ENCODE measurements at places on chromosomes 13 and 19.

DNA sequence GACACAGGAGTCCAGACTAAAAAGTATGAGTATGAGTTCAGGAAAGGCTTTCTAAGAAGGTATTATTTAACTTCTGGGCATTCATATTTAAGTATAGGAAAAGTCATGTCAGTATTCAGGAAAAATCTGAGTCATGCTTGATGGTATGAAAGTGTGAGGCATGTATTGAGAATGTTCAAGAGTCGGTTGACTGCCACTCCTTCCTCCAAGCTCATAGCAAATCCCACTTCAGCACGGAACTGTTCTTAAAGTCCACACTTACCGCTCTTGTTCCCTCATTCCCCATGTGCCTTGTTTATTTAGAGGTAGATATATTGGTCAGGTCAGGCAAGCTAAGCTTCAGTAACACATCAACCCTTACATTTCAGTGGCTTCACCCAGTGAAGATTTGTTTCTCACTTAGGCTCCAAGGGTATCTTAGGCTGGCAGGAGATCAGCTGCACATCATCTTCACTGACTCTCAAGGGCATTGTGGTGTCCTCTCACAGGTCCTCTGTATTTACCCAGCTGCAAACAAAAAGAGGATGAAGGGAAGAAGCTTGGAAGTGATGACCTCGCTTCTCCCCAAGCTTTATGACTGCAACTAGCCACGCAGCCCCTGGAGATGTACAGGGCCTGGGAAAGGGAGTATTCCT is 1189.2 kb downstream of the EFNB2 start:
- no peak for DNase-seq

GRCh38 chr19:34989298-34989697 is 10.8 kb upstream of the GRAMD1A start:
- DNase-seq = no peak

DNA sequence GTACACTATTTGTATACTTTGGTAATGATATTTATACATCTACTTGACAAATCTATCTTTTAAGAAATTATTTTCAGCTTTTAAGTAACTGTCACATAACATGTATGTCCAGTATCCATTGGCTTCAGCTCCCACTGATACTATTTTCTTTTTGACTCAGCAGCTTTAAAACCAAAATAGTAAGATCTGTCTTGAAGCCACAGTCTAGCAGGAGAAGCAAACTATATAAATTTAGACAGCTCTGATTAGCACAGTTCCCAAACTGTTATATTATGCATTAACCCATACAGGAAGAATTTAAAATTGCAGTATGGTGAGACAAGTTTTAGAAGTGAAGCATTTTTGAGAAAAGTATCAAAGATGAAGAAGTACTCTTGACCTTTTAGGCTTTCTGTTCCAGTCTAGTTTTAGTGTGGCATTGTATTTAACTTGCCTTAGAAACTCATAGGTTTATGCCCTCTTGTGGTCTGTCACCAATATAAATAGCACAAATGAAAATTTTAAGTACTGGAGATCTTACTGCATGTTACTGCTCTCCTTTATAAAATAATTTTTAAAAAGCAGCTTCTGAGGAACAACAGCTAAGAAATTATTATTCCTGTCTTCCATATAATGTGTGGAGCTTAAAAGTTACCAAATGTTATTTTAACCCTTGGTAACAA is 24.7 kb downstream of the URI1 start:
- no peak for DNase-seq

GRCh38 chr13:110129076-110129475 is 177.9 kb downstream of the COL4A1 start:
- DNase-seq = no peak

- no peak for DNase-seq
Observed at GRCh38 chr13:84653915-84654534, 771.8 kb upstream of the SLITRK1 start.

DNA sequence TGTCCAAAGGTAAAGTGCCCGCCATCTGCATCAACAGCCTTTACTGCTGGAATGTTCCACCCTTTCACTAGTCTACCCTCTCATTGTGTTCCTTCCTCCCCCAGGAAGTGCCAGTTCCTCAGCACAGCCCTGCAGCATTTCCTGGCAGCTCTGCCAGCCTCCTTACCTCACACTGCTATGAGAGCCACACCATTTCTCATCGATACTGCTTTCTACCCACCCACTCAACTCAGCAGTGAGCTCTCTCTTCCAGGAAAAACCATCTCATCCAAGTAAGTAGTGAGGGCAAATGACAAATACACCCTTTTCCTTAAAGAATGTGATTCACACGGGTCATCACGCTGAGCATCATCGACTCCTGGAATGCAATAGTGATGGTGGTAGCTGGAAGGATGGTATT is 19.8 kb downstream of the UQCRFS1 start:
- no peak for DNase-seq

- DNase-seq = no peak
Observed at GRCh38 chr13:51361106-51361505, 21.6 kb downstream of the SERPINE3 start.

- no peak for DNase-seq
Observed at GRCh38 chr19:11091703-11092153, 2.5 kb downstream of the LDLR start.

DNA sequence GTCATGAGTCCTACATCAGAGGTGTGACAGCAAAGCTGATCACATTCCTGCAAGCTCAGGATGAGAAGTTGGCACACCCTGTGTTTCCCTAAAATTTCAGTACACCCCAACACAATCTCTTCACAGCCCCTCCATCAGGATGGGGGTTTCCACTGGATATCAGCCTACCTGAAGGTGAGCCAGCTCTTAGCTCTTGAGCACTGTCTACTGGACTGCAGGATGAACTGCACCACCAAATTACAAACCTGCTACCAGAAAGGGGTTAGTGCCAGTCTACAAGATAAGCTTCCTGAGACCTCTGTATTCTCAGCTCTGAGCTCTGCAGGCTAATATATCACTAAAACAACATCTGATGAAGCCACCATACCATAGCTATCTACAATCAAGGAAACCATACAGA is 1616.2 kb upstream of the SPRY2 start:
- no peak for DNase-seq

- no peak for DNase-seq
Observed at GRCh38 chr19:48396824-48397176, 3.3 kb downstream of the GRIN2D start.

GRCh38 chr13:47109028-47109427 is 212.2 kb upstream of the HTR2A start:
- no peak for DNase-seq

DNA sequence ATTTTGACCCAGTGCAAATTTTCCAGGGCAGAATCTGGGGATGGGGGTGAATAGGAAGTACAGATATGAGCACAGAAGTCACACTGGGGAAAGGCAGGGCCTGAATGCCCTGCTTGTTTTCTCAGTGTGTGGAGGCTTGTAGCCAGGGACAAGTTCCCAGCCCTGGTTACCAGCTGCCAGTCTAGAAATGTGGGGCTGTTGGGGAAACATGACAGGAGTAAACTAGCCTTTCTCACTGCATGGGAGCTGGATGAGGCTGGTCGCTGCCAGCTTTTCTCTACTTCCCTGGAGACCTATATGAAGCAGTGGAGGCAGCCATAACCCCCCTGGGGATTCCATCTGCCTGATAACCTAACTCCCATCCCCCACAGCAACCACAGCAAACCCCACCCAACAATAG is 2267.7 kb downstream of the PCDH9 start:
- DNase-seq = no peak

- DNase-seq = no peak
Observed at GRCh38 chr13:51895906-51896888, 34.4 kb downstream of the CCDC70 start.

DNA sequence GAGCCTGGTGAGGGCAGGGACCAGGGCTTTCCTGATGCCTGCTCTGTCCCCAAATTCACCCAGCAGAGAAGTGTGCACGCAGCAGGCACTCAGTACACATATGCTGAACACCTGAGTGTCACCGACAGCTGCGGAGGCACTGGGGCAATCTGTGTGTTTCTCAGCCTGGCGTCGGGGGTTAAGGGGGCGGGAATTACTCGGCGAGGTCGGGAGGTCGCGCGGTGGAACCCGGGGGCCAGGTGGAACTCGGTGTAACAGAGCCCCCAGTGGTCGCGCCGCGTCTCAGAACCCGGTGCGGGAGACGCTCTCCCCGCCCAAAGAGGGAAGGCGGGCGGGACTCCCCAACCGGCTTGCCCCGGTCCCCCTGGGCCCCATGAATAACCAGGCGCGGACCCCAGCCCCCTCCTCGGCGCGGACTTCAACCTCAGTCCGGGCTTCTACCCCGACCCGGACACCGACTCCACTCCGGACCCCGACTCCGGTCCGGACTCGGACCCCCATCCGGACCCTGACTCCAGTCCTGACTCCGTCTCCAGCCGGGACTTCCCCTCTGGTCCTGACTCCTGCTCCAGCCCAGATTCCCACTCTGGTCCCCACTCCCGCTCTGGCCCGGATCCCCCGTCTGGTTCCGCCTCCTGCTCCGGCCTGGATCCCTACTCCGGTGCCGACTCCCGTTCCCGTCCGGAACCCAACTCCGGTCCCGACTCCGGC is at the start of gene SELENOV:
Gene SELENOV (plus strand): TSS at position 300 of the 711 bp plus-strand sequence. CDS start 74 bp downstream, at position 374.
- no peak for DNase-seq

GRCh38 chr19:1076951-1077350 is 10.0 kb downstream of the ARHGAP45 start:
- DNase-seq = no peak

DNA sequence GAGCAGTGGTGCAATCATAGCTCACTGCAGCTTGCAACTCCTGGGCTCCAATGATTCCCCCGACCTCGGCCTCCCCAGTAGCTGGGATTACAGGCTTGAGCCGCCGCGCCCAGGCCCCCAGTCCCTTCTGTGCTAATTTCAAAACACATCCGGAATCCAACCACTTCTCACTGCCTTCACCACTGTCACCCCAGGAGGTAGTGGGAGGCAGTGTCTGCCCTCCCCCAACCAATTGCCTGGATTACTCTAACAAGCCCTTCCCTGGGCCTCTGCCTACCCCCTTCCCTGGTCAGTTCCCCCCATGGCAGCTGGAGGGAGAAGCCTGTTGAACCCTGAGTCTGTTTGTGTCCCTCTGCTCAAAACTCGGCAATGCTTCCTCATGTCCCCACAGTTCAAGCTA is 2.3 kb downstream of the PRAM1 start:
- no peak for DNase-seq

DNA sequence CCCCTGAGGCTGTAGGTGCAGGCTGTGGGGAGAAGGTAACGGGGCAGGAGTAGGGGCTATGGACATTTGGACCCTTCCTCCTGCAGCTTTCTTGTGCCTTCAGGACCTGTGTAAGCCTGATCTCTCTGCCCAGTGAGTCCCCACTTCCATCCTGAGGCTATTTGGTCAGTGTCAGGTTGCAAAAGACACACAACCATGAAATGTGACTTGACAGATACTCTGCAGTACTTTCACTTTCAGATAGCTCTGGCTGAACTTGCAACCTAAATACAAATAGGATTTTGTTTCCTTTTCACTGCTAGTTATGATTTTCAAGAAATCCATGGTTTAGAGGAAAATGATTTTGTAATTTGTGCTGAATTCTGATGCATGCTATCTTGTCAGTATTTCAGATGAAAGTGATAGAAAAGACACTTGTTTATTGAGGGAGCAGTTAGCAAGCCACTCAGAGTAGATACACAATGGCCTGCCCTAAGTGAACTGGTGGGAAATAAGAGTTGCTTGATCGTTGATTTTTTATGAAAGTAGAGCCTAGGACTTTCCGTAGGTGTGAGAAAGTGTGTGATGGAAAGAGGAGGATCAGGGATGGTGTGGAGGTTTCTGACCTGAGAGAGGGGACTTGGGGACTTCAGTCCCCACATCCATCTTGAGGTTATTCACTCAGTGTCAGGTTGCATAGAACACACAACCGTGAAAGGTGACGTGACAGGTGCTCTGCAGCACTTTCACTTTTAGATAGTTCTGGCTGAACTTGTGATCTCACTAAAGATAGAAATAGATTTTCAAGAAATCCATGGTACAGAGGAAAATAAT is 18.1 kb upstream of the EID2 start:
- DNase-seq = no peak

- DNase-seq = no peak
Observed at GRCh38 chr13:78187781-78188180, 269.1 kb upstream of the EDNRB start.

DNA sequence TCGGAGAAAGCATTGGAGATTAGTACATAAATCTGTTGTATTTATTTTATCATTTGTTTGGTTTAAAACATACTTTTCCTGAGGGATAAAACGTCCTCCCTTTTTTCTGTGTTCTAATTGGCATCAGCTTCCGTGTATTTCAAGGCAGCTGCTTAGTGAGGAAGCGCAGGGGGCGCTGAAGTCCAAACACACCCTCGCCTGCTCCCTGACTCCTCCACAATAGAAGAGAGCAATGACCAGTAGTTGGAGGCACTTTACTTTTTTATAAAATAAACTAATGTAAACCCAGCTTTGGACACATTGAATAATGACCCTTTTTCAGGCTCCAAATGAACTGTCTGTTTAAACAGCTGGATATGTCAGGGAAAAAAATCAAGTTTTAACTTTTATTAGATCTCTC is 79.9 kb downstream of the RNASEH2B start:
- DNase-seq = no peak
